T-helper 17 cell (primary cell): ENCODE measurements at places on chromosomes 16 and 17. TPM values are rescaled to one million over a fixed set of nuclear protein-coding genes. Genes with fewer than 3 reads are reported as not detected.

GRCh38 chr17:43591779-43592562 lies 45.8 kb upstream of the ETV4 start:
- peaks cover 9% of the 10 kb centered on the region for H3K27me3 ChIP-seq
- H3K4me3 ChIP-seq = no peak overlapping the region
- H3K4me1 ChIP-seq = peaks cover 2% of the 10 kb centered on the region
- no peaks in the 10 kb centered on the region for H3K36me3 ChIP-seq
- no peak for DNase-seq

- DNase-seq = no peak
- no peaks in the 10 kb centered on the region for H3K27me3 ChIP-seq
- H3K27ac ChIP-seq = peak overlapping the region; percentile 94
- peak overlapping the region; percentile 91 for H3K4me3 ChIP-seq
- peaks cover 48% of the 10 kb centered on the region for H3K4me1 ChIP-seq
- no peaks in the 10 kb centered on the region for H3K36me3 ChIP-seq
Observed at GRCh38 chr17:77343031-77343800, 202.4 kb downstream of the SEC14L1 start.

DNA sequence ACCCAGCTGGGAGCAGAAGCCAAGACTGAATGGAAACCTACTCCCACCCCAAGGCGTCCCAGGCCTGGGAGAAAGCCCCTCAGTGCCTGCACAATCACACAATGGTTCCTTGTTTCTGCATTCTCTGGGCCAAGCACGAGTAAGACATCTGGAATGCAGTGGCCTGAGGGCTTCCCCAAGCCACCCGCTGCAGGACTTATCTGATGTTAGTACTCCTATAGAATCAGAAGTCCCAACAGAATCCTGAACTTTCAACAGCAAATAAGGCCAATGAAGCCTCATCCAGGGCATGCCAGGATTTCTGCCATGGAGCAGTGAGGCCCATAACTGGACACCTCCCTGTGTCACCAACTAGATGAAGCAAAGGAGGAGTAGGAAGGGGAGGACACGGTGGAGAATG lies 28.6 kb downstream of the MYO18A start:
- peak overlapping the region; percentile 82 for H3K27ac ChIP-seq
- no peaks in the 10 kb centered on the region for H3K36me3 ChIP-seq
- no peak for DNase-seq
- H3K4me3 ChIP-seq = no peak overlapping the region

- DNase-seq = peak; percentile 32
- H3K4me3 ChIP-seq = no peak overlapping the region
- peaks cover 9% of the 10 kb centered on the region for H3K4me1 ChIP-seq
- H3K27ac ChIP-seq = no peak overlapping the region
Observed at GRCh38 chr16:20849589-20850390, 43.5 kb downstream of the REXO5 start.

GPRC5C gene
- 0.18 TPM for total RNA-seq

DNA sequence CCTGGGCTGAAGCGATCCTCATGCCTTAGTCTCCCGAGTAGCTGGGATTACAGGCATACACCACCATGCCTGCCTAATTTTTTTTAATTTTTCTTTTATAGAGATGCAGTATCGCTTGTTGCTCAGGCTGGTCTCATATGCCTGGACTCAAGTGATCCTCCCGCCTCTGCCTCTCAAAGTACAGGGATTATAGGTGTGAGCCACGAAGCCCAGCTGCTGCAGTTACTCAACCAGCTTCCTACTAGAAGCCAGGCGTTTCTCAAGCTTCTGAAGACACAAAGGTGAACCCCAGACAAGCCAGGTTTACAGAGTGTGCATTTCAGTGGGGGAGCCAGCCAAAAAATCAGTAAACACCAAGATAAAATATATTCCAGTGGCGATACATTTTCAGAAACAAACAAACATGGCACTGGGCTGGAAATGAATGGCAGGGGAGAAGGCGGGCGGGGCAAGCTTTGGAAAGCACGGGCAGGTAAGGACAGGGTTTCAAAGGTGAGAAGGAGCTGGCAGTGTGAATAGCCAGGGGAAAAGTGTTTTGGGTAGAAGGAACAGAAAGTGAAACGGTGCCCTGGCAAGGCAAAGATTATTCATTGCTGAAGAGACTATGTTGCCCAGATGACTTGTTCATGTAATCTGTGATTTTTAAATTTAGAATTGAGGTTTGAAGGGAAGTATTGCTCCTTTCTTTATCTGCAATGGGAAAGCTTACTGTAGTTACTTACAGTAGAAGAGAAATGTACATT lies 471.1 kb downstream of the WWOX start:
- H3K4me1 ChIP-seq = peaks cover 13% of the 10 kb centered on the region
- H3K36me3 ChIP-seq = no peaks in the 10 kb centered on the region
- no peak for DNase-seq
- H3K27me3 ChIP-seq = no peaks in the 10 kb centered on the region
- no peak overlapping the region for H3K4me3 ChIP-seq

DNA sequence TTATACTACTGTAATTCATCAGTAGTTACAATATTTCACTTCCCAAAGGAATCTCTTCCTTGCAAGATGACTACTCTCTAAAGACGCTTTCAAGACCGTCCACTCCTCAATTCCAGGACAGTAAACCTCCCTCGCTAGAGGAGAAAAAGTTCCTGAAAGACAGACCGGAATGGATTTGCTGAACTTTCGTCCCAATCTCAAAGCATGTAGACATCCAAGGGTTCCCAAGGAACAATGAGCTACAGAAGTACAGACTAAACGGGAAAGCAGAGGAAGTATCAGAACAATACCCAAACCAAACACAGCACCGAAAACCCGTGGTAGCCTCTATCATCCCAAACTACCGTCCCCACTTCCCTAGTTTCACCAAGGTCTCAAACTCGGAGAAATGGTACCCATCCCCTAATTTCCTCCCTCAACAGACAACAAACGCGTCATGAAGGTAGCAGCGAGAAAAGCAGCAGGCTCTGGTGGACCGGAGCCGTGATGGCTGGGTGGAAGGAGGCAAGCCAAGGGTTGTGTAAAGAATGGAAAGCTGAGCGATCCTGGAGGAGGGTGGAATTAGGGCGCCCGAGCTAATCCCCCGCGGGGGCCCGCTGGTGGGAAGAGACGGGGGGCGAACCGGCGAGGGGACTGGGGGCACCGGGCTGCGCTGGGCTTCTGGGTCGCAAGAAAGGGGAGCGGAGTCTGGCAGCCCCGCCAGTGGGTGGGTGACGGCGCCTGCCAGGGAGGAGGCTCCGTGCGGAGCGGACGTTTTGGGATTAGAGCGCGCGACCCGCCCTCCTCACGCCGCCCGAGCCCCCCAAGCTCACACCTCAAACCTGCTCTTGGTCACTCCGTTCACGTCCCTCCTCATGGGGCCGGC lies 647 bp downstream of the FBXL20 start:
- peak overlapping the region; percentile 95 for H3K27ac ChIP-seq
- H3K4me1 ChIP-seq = peaks cover 23% of the 10 kb centered on the region
- peak overlapping the region; percentile 98 for H3K4me3 ChIP-seq

DNA sequence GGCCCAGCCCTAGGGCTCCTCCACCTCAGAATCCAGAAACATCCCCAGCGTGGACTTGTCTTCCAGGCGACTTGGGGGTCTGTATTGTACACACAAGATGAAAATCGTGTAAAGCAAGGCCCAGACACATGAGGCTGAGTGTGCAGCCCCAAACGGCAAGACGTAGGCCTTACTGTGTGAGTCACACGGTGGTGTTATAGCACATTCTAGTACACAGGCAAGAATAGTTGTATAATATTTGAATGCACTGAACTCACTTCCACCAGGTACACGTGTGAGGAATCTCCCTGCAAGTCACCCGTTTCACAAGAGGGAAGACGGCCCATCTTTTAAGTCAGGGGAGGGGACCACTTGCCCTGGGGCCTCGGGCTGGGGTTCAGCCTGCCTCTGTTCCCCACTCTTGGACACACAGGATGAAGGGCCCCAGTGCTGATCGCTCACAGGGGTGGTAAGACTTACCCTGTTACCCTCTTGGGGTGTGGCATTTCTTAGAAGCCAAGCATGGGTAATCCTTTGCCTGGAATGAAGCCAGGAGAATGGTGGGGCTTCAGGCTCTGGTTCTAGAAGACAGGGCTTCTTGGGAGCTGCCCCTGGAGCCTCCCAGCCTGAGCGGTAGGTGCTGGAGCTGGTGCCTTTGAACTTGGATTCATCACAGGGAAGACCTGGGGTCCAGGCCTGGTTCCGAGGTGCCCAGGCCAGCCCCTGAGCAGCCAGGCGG lies 71.3 kb downstream of the SREBF1 start:
- H3K27ac ChIP-seq = peak overlapping the region; percentile 83
- H3K4me1 ChIP-seq = peaks cover 7% of the 10 kb centered on the region
- H3K27me3 ChIP-seq = no peaks in the 10 kb centered on the region
- H3K4me3 ChIP-seq = no peak overlapping the region
